Cortex of kidney (tissue), 1 donor: ENCODE measurements at places on chromosomes 16 and 17.

DNA sequence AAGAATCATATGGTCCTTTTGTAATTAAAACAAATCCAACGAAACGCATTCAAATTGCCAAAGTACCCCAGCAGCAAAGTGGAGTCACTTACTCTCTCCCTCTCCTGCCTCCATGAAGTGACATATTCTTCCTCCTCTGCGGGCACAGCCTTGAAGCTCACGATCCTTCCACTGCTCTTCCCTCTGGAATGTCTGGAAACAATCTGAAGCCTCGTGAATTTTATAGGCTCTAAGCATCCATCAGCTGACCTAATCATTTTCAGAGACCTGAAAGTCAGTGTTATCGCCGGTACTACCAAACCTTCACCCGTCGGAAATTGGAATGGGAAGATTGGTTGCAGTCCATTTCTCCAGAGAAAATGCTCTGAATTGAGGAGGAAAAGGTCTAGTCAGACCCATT is 134.5 kb upstream of the FOXF1 start:
- no peak for DNase-seq

DNA sequence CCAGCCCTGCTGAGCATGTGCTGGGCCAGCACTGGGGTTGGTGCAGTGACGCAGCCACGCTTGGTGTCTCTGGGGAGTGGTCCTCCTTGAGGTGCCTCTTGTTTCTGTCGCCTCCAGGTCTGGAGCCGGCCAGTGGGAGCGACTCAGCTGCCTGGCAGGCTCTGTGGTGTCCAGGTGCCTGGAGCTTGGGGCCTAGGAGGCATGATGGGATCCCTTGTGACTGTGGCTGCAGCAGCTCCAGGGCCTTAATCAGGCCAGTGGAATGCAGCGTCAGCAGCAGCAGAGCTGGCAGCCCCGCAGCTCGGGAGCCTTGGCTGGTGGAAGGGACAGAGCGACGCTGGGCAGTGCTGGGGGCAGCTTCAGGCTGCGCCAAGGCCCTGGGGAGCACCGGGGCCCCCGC is 74.7 kb upstream of the CIBAR2 start:
- no peak for DNase-seq

DNA sequence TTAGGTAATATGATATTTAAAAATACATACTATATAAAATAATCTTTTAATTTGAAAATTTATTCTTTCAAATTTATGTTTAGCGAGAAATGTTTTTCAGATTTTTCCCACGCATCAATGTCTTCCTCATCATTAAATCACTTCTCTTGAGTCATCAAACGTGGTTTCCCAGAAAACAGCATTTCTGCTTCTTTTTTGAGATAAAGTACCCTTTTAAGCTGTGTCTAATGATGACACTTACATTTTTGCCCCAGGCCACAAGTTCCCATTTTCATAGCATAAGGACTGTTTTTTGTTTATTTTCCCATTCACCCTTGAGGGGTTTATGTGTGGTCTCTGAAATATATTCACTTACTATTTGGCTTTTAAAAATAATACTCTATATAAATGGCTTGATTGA is 139.0 kb upstream of the HS3ST3A1 start:
- no peak for DNase-seq

GRCh38 chr17:43879723-43880419 is 27.5 kb downstream of the MPP2 start:
- no peak for DNase-seq

GRCh38 chr16:56399047-56399446 is 26.3 kb downstream of the AMFR start:
- no peak for DNase-seq

DNA sequence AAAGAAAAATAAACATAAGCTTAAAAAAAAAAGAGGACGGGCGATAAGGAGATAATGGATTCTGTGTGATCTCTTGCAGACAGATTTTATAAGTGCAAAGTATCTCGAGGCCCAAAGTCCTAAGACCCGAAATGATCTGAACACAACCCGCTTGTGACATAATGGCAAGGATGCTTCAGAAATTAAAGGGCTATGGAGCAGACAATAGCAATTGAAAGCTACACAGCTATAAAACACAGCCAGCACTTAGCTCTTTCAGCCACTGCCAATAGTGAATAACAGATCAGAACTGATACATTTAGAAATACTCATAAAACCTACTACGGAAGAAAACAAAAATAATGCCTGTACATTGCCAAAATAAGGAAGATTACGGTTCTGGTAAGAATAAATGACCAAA is 117.5 kb downstream of the ZFHX3 start:
- no peak for DNase-seq

DNA sequence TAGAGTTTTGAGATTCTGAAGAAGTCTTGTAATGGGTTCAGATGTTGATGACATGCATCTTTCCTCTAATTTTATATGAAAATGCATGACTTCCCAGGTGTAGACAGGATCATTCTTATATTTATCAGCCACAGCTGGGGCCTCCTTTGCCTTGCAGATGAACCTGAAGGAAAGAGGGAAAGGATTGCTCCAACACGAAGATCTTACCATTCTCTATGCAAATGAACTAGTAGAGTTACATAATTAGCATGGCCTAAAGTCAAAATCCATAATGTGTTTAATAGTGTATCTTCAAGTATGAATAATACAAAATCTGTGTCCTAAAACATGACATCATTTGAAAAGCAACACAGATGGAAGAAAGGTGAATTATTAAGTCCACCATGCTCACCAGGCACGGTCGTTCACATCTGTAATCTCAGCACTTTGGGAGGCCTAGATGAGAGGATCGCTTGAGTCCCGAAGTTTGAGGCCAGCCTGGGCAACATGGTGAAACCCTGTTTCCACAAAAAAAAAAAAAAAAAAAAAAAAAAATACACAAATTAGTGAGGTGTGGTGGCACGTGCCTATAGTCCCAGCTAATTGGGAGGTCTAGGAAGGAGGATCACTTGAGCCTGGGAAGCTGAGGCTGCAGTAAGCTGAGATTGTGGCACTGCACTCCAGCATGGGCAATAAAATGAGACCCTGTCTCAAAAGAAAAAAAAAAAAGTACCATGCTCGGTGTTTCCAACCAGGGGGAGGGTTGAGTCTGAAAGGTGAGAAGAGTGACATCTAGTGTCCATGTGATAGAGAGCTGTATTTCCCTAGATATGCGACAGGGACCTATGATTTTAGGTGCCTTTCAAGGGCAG is 6.3 kb downstream of the VWA3A start:
- no peak for DNase-seq

DNA sequence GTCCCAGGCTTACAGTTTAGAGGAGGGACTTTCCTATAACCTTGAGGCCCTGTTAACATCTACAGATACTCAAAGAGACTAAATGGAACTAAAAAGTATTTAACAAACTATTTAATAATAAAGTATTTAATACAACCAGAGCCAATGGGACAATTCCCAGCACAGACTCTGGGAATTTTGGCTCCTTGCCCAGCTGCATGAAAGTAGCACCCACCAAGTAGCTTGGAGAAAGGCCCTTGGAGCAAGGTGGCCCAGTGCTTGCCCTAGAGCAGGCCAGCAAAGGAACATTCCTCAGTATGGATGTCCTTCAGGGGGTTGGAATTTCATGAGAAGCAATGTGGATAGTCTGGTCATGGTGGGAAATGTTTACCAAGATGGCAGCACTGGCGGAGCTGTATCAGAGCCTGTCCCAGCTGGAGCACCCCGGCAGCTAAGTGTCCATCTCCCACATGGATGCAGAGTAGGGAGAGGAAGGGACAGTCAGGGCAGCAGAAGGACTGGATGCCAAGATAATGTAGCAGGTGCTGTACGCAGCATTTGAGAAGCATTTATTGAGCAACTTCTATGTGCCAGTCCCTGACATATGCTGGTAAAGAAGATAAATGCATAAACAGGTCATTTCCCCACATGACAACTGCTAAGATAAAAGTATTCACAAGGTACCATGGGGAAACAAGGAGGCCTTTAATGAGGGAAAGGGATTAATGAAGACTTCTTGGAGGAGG is 5.2 kb upstream of the SMARCD2 start:
- DNase-seq: no peak

DNA sequence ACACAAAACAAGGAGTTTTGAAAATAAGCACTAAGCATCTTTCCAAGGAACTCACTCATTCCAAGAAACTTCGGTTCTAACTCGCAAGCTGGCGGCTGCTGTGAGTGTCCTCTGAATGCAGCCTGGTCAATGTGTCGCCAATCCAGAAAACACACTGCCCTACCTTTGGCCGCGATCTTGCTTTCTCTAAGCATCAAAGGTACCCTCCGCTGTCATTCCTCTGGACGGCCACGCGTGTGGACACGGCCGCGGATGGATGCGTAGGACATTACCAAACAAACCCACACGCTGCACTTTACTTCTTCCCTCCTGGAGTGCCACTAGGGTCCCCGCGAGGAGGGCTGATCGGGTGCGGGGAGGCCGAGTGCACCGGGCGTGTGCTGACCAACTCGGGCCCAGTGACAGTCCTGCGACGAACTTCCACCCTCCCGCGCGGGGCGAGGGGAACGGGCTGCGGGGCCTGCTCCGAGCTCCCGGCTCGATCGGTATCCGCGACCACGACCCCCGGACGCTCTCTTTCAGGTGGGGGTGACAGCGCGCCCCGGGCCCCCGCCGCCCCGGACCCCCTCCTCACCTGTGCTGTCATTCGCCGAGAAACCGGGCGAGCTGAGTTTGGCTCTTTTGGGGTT is 1.1 kb downstream of the CREBBP start:
- DNase-seq: no peak

- no peak for DNase-seq
Measured at GRCh38 chr17:61461967-61462718, 9.9 kb downstream of the TBX4 start.

GRCh38 chr17:36932694-36933511 is 4.4 kb upstream of the LHX1 start:
- DNase-seq: no peak

DNA sequence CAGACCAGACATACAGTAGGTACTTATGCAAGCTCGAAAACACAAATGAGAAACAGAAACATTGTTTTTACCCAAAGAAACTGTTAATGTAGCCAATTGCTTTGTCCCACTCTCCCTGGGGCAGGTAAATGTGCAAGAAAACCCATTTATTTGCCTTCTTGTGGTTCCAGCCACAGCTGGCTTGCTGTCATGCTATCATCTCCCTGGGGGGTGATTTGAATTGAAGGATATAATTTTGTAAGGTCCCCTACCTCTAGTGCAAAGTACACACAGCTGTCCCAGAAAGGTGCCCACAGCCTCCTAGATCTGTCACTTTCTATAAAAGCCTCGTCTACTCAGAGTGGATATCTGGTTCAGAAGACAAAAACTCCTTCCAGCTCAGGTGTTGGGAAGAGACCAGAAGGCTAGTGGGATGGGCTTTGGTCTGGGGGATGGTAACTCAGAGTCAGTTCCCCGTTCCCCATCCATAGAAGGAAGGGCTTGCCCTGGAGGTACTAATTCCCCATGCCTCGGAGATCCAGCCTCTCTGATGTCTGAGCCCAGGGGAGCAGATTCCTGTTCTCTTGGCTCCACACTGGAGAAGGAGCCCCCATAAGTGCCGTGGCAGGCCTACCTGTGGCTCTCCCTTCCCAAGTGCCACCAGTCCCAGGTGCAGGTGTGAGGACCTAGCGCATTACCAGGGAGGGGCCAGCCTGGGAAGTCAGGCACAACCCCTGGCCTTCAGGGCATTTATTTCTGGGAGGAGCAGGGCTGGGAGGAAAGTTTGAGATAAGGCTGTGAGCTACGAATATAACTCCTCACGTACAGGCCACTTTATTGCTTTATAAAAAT is 2.4 kb upstream of the PRR15L start:
- no peak for DNase-seq

- no peak for DNase-seq
Measured at GRCh38 chr17:44757045-44757917, 1.5 kb upstream of the ADAM11 start.

- DNase-seq: no peak
Measured at GRCh38 chr17:151004-151403, 13.6 kb downstream of the SCGB1C2 start.

- DNase-seq: no peak
Measured at GRCh38 chr16:85681255-85681654, 7.5 kb downstream of the GINS2 start.

- no peak for DNase-seq
Measured at GRCh38 chr16:67647681-67648080, 2.7 kb downstream of the CARMIL2 start.

DNA sequence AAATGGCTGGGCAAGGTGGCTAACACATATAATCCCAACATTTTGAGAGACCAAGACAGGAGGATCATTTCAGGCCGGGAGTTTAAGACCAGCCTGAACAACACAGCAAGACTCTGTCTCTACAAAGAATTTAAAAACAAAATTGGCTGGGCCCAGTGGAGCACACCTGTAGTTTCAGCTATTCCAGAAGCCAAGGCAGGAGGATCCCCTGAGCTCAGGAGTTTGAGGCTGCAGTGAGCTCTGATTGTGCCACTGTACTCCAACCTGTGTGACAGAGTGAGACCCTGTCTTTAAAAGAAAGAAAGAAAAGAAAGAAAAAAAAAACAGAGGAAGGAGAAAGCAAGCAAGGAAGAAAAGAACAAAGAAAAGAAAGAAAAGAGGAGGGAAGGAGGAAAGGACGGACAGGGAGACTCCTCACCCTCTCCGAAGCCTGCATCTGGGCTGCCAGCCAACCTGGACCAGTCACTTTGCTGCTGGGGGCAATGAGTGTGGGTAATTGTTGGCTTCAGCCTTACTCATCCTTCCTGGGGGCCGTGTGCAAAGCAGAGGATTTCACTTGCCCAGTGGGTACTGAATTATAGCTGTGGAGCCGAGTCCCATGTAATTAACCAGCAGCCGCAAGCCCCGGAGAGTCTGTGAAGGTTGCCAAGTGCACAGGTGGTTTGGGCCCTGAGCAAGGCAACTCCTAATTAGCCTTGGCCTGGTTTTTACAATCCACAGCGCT is 6.7 kb upstream of the MT4 start:
- DNase-seq: no peak

- DNase-seq: no peak
Measured at GRCh38 chr17:72516772-72517399, 396.1 kb downstream of the SOX9 start.

DNA sequence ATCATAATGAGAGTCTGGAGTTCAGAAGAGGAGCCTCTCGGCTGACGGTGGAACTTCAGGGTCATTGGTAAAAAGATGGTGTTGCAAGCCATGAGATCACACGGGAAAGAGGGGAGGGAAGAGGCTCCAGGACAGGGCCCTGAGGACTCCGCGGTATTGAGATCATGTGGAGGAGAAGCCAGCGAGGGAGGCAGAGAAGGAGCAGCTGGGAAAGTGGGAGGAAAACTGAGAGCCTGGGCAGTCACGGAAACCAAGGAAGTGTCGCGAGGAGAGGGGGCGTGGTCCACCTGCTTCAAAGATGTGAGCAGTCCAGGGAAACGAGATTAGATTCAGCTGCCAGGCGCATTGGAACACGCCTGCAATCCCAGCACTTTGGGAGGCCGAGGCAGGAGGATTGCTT is 27.7 kb upstream of the SBK1 start:
- DNase-seq: no peak

- no peak for DNase-seq
Measured at GRCh38 chr17:58813712-58814111, 58.1 kb downstream of the PPM1E start.
